ENCODE measurements at places on chromosomes 3 and 15. TPM values are rescaled to one million over a fixed set of nuclear protein-coding genes. Genes with fewer than 3 reads are reported as not detected.

GRCh38 chr3:144112036-144112435, 140.4 kb downstream of the DIPK2A start:
- no peak overlapping the region for H3K4me3 ChIP-seq
- H3K4me1 ChIP-seq = peaks cover 6% of the 10 kb centered on the region
- H3K36me3 ChIP-seq = no peaks in the 10 kb centered on the region
- H3K27me3 ChIP-seq = peaks cover 4% of the 10 kb centered on the region
- no peak overlapping the region for H3K27ac ChIP-seq

DNA sequence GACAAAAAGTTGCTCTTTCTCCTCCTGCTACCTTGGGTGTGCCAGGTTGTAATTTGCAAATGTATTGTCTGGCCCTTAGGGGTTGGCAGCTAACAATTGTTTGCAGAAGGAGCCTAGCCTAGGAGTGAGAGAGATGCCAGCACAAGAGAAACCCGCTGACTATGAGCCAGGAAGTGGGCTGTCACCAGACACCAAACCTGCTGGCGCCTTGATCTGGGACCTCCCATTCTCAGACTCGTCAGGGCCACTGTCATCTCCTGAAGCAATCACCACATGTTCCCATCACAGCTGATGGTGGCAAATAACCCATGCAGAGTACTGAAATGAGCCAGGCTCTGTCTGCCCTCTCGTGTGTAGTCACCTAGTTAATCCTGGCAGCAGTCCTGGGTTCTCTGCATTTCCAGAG, 406.4 kb upstream of the NPAP1 start:
- H3K27ac ChIP-seq = no peak overlapping the region
- H3K36me3 ChIP-seq = no peaks in the 10 kb centered on the region
- DNase-seq = no peak
- H3K4me1 ChIP-seq = no peaks in the 10 kb centered on the region

DNA sequence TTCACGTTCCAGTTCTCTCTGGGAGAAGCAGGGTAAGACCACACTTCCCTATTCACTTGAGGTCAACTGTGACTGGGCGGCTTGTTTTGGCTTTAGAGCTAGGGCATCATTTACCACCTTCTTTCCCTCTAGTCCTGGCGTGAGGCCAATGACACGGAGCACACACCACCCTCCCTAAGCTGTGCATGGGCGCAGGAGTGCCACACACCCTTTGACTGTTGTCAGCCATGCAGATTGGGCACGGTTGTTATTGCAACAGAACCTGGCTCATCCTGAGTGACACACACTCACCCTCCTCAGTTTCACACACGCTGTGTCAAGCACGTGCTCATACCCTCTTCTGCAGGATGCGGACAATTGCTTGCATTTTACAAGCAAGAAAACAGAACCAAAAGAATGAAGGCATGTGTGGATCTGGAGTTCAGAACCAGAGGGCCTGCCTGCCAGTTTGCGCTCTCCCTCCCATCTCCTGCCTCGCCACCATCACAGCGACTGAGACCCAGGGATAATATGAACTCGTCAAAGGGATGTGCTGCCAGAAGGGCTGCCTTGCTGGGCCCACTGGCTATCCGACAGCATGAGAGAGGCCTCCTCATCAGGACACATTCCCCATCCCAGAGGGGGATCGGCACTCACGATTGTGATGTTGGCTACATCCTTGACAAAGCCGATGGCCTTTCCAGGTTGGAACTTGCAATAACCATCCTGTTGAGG, 17.6 kb downstream of the CTSH start:
- H3K4me1 ChIP-seq = peaks cover 10% of the 10 kb centered on the region
- H3K4me3 ChIP-seq = no peak overlapping the region
- H3K27me3 ChIP-seq = no peaks in the 10 kb centered on the region
- DNase-seq = no peak

DNA sequence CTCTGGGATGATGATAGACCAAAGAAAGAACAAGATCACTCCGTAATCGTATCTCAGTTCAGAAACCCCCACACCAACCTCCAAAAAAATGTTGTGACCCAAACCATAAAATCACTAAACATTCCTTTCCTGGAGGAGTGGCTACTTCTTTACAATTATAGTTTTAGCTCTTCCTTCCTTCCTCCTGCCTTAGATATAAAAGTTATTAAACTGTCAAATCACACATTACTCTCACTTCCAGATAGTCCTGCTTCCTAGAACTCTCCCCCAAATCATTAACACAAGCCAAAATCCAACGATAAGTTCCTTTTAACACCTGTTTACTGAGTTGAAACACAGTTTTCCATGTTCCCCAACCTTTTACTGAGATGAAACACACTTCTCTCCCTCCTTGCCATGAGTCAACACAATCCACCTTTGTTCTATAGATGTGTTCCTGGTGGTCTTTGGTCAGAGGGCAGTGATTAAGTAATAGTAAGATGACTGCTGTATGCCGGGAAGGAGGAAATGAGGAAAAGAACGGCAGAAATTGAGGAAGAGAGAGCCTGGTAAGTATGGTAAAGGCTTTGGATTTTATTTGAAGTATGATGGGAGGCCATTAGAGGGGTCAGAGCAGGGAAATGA, 8.3 kb upstream of the CRYGS start:
- no peaks in the 10 kb centered on the region for H3K27me3 ChIP-seq
- H3K4me1 ChIP-seq = no peaks in the 10 kb centered on the region
- H3K27ac ChIP-seq = no peak overlapping the region
- DNase-seq = no peak
- no peak overlapping the region for H3K4me3 ChIP-seq
- H3K36me3 ChIP-seq = peaks cover 45% of the 10 kb centered on the region

DNA sequence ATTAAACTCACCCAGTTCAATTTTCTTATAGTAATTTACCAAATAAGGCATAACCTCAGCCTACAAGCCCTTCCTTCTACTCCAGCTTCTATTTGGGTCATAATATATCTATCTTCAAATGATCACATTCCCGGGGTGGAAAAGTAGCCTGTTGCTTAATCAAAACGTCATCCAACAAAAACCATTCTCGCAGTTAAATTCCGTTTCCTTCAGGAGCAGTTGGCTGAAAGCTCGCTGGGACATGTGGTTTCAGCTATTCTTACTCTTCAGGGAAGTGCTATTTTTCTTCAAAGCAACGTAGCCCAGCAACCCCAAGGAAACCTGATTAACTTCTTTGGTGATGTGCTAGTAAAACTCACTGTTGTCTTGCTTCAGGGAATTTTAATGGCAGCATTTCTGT, 59.6 kb downstream of the MAGI1 start:
- no peak overlapping the region for H3K4me3 ChIP-seq
- no peak overlapping the region for H3K27ac ChIP-seq
- no peaks in the 10 kb centered on the region for H3K4me1 ChIP-seq
- no peak for DNase-seq
- H3K36me3 ChIP-seq = no peaks in the 10 kb centered on the region

GRCh38 chr3:191340966-191341365, 10.6 kb upstream of the UTS2B start:
- no peak overlapping the region for H3K27ac ChIP-seq
- DNase-seq = no peak
- H3K27me3 ChIP-seq = no peaks in the 10 kb centered on the region
- H3K36me3 ChIP-seq = no peaks in the 10 kb centered on the region
- no peak overlapping the region for H3K4me3 ChIP-seq
- H3K4me1 ChIP-seq = peaks cover 7% of the 10 kb centered on the region

DNA sequence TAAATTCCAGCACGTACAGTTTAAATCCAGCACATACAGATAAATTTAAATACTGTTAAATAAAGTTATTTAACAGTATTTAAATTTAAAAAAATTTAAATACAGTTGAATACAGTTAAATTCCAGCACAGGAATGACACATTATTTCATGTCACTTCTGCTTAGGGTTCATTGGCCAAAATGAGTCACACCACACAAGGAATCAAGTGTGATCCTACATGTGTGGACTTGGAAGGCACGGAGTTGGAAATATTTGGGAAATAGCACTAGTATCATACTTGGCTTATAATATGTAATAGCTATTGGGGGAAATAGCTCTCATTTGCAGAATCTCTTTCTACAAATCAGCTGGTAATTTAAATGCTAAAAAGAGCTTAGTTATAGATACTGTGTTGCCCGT, 10.6 kb downstream of the RAB7A start:
- H3K36me3 ChIP-seq = peaks cover 49% of the 10 kb centered on the region
- H3K27me3 ChIP-seq = no peaks in the 10 kb centered on the region
- H3K4me3 ChIP-seq = no peak overlapping the region
- peaks cover 43% of the 10 kb centered on the region for H3K4me1 ChIP-seq
- no peak overlapping the region for H3K27ac ChIP-seq

Gene ATP8B4
- 19.9 TPM for total RNA-seq
